ENCODE measurements at places on chromosomes 6 and 20.

DNA sequence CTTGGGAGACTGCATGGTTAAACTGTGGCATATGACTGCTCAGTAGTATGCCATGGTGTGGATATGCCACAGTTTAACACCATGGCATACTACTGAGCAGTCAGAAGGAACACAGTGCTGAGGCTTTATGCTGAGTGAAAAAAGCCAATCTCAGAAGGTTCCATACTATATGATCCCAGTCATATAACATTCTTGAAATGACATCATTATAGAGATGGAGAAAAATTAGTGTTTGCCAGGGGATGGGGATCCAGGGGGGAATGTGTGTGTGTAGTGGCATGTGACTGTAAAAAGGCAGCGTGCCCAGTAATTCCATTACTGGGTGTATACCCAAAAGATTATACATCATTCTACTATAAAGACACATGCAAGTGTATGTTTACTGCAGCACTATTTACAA is 85.8 kb downstream of the FOXF2 start:
- no peak for DNase-seq

DNA sequence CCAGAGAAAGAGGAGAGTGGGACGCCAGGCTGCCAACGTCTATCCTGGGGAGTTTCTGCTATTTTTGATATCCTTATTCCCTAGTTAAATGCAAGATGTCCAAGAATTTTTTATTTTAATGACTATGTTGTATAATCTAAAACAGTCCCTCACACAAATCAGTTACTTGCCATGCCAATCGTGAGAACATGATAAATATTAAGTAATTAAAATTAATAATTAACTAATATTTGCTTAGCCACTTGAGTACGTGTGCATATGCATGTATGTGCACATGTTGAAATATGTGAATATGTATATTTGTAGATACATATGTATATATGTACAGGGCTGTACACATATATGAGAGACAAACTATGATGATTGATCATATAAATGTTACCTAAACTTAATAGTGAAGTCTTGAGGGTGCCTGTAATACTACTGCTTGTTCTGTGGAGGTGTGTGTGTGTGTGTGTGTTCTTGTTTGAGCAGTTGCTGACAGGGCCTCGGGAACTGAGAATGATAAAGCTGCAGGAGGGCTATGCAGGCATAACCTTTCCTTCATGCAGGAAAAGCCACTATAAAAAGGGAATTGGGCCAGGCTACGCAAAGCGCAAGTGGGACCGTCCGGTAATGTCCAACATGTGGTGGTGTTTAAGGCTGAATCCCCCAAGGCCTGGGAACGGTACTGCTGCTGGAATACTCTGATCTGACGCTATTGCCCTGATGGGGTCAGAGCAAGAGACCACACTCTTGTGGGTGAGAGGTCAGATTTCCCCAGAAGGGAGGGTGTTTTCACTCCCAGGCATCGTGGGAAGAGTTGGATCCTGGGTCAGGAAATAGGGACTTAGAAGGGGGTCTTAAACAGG is 148.3 kb upstream of the TBX18 start:
- DNase-seq, result no peak

GRCh38 chr6:168126566-168127383 is 47.8 kb upstream of the FRMD1 start:
- DNase-seq, result no peak

DNA sequence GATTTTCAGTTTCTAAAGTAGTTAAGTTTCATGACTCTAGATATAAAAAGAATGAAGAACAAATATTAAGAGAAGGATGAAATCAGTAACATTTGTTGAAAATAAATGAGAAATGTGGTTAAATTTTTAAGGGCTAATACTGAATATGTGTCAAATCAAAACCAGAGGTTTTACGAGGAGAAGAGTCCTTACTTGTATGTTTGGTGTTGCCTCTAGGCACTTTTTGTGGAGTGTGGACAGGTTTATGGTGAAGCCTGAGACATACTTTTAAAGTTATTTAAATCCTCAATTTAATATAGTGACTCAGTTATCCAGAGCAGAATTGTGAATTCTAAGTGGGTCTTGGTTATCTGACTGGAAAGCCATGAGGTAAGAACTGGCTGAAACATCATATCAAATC is 68.7 kb downstream of the COL19A1 start:
- DNase-seq, result no peak

GRCh38 chr6:52424513-52424912 is 4.4 kb downstream of the EFHC1 start:
- no peak for DNase-seq

DNA sequence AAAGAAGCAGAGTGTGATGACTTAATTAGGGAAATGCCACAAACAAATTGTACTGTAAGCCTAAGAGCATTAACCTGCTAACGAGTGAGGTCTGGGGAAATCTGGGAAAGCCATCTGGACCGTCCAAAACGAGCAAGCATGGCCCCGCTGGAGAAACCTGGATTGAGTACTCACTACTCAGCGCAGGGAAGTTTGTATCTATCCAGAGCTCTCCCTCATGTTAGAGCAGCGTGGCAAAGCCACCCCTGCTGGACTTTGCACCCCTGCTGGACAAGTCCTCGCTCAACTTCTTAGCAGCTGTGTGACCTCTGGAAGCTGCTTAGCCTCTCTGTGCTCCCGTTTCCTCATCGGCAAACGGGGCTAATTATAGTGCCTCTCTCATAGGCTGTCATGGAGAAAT is 37.3 kb downstream of the PSMG4 start:
- no peak for DNase-seq

DNA sequence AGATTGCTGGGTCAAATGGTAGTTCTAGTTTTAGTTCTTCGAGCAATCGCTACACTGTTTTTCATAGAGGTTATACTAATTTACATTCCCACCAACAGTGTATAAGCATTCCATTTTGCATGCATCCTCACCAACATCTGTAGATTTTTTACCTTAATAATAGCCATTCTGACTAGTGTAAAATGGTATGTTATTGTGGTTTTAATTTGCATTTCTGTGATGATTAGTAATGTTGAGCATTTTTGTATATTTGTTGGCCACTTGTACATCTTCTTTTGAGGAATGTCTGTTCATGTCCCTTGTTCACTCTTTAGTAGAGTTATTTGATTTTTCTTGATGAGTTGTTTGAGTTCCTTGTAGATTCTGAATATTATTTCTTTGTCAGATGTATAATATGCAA is 236.2 kb downstream of the GRM1 start:
- DNase-seq, result no peak

DNA sequence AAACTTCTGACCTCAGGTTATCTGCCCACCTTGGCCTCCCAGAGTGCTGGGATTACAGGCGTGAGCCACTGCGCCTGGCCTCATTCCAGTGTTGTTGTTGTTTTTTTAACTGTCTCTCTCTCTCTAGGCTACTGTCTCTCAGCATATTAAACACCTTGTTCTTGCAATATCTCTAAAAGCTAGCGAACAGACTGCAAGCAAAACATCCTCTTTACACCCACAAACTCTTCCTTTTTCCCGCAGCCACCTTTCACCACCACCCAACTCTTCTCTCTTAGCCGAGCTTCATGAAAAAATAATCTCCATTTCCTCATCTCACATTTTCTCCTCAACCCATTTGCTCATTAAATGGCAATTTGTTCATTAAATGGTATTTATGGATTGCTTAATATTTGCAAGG is 45.5 kb downstream of the SGK1 start:
- no peak for DNase-seq

DNA sequence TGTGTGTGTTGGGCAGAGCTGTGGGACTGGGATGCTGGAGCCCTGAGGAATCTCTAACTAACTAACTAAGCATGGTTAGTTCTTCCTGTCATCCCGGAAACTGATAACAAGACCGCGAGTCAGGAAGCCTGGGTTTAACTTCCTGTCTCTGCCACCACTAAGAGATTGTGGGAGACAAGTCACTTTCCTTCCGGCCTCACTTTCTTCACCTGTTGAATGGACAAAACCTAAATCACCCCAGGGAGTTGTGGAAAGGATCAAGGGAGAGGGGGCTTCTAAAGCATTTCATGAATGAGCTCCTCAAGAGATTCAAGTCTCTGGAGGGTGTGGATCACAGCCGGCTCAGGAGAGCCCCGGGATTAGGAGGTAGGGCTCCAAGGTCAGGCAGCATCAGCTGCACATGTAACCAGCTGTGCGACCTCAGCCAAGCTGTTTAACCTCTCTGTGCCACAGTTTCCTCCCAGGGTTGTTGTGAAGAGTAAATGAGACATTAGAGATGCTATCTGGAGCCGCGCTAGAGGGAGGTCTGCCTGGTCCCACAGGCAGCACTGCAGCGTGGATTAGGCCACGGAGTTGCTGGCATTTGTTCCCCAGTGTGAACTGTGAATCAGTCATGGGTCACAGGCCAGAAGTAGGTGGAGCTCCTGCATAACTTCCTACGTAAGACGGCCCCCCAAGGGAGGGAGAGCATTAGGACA is 105.1 kb downstream of the TOX2 start:
- DNase-seq, result no peak

DNA sequence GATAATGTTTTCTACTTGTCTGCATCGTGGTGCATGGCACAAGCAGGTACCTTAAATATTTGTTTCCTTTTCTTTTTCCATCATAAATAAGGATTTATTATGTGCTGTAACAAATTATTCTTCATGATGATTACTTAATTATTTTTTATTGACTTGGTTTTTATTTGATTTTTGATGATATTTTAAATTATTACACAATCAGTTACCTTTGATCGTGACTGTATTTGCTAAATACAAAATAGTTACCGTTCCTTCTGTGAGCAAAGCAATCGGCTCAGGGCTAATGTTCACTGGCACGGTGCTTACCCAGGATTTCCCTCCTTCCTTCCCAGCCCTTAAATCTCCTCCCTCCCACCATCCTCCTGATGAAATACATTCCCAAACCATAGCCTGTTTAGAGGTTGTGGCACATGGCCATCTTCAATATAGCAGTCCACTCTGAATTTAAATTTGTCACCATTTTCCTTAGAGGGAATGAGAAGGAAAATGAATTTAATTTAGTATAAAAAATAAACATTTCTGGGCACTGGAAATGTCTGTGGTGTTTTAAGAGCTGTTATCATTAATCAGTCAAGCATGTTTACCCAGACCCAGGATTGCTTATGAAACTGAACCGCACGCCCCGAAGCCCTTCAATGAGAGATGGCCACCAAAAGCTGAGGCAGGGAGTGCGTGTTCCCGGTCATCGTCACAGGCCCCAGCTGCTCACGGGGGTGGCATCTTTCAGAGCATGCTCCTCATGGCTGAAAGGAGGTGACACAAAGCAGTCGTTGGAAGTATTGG is 23.0 kb upstream of the EXOC2 start:
- no peak for DNase-seq

DNA sequence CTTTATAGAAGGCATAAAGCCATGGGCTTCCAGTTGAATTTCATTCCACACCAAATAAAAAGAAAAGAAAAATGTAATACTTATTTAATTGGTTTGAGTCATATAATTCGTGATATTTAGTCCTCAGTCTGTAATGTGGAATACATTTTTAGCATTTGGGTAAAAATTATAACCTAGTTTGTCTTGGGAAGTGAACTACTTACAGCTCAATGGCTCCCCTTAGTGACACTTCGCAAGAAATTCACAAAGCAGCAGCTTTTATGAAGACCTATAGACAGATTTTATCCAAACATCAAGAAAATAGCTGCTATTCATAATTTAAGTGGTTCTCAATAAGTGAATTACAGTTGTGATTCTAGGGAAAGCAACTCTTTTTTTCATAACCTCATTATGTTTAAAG is 72.1 kb downstream of the RSPO3 start:
- DNase-seq, result peak; percentile 23

DNA sequence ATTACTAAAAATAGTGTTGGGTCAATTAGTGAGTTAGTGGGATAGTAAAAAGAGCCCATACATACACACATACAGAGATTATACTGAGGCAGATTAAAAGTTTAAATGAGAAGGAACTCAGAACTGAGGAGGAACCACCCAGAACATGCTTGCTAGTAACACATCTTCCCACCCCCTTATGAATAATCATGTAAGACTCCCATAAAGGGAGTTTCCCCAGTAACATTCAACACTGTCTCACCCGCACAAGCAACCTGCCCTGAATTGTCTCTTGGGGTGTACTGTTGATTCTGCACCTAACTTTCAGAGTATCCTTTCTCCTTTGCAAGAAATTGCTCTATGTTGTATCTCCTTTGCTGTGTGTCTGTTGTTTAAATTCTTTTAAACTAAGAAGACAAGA is 11.1 kb upstream of the HLA-DQB2 start:
- DNase-seq, result no peak

DNA sequence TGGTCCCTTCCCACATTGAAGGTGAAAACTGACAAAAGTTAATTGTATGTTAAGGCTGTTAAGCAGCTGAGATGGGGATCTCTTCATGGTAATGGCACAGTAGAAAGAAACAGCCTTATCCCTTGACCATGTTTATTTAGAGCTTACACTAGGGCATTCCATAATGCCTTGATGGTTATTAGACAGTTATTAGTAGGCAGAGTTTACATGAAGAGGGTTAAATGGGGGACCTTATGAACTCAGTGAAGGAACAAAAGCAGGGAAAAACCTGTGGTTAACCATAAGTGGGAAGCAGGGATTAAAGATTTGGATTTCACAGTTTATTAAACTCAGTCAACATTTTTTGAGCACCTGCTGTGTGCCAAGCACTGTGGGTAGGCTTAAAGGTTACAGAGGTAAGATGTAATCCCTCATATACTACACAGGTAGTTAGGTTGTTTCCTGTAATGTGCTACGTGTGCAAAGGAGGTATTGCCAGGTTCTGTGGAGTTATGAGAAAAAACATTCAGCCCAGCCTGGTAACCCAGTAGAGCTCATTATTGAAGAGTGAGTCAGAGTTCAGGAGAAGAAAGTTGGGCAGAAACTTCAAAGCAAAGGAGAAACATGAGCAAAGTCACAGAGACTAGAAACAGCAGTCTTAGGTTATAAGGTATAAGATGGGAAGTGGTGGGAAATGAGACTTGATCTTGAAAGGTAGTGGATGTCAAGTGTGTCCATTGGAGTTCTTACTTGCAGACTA is 32.3 kb upstream of the GNRH2 start:
- DNase-seq, result no peak

DNA sequence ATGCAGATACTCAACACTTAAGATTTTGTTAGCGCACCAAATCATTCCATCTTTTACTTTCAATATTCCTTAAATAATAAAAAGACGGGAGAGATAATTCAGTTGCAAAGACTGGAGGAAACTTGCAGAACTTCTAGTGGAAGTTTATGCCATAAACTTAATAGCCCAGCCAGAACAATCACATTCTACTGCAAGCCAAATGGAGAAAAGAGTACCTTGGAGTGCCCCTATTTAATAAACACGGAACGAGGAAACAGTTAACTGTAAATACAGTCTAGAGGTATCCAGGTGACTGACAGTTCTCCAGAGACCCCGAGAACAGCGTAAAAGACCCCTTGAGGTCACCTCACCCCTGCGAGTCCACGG is 635 bp downstream of the SLC35B3 start:
- DNase-seq, result no peak

- DNase-seq, result no peak
Measured at GRCh38 chr6:144935661-144936060, 650.5 kb downstream of the UTRN start.

DNA sequence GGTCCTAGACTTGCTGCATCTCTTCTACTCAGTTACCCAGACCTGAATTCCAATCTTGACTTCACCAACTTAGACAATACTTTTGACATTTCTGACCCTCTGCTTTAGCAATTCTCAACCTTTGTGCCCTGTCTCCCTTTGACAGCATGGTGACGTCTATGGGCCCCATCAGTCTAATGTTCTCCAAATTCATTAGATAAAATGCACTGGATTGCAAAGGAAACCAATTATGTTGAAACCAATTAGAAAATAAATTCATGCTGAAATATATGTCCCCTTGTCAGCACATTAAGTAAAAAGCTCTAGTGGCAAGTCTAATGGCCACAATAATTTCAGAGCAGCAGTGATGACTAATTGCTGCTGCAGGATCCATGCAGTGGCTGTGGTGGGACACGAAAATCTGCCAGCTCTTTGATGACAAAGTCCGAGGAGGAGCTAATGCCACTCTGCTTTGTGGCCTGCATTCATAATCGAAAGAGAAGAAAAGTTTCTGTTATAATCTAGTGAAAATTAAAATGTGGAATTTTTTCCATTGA is 64.0 kb downstream of the BFSP1 start:
- no peak for DNase-seq
